Endodermal cell (in vitro differentiated cells): ENCODE measurements at places on chromosomes 11 and 22. TPM values are rescaled to one million over a fixed set of nuclear protein-coding genes. Genes with fewer than 3 reads are reported as not detected.
A peak's percentile ranks its signal among the peaks of the same experiment; 100 is the strongest.

Gene SYCE3
- 0.91 to 1.5 TPM (median 1.3 TPM) in 3 replicates for total RNA-seq

Gene SHISAL1
- 0.36 to 0.42 TPM (median 0.40 TPM) in 3 replicates for total RNA-seq

Gene PARVG
- total RNA-seq, result 0.11 to 0.12 TPM in 2 of 3 replicates, not detected in the other

Gene CDKN1C
- 58.5 and 60.9 TPM in 2 replicates for total RNA-seq

Gene OR5P2
- 1.1 to 5.8 TPM (median 1.6 TPM) in 3 replicates for total RNA-seq

Gene TRIM51
- total RNA-seq, result not detected in 2 replicates

Gene MAPK8IP2
- 0.38 to 1.2 TPM (median 1.1 TPM) in 3 replicates for total RNA-seq

GRCh38 chr11:127106938-127107337 lies 106.4 kb upstream of the KIRREL3 start:
- DNase-seq, result no peak

- DNase-seq, result no peak
These were observed 26.6 kb upstream of the CRTAM start for GRCh38 chr11:122811721-122812120.

- no peak for DNase-seq
These were observed 3.3 kb downstream of the ADAMTS8 start for GRCh38 chr11:130425156-130425555.

- no peak for DNase-seq
These were observed 7.2 kb upstream of the IL18BP start for GRCh38 chr11:71991494-71991893.

DNA sequence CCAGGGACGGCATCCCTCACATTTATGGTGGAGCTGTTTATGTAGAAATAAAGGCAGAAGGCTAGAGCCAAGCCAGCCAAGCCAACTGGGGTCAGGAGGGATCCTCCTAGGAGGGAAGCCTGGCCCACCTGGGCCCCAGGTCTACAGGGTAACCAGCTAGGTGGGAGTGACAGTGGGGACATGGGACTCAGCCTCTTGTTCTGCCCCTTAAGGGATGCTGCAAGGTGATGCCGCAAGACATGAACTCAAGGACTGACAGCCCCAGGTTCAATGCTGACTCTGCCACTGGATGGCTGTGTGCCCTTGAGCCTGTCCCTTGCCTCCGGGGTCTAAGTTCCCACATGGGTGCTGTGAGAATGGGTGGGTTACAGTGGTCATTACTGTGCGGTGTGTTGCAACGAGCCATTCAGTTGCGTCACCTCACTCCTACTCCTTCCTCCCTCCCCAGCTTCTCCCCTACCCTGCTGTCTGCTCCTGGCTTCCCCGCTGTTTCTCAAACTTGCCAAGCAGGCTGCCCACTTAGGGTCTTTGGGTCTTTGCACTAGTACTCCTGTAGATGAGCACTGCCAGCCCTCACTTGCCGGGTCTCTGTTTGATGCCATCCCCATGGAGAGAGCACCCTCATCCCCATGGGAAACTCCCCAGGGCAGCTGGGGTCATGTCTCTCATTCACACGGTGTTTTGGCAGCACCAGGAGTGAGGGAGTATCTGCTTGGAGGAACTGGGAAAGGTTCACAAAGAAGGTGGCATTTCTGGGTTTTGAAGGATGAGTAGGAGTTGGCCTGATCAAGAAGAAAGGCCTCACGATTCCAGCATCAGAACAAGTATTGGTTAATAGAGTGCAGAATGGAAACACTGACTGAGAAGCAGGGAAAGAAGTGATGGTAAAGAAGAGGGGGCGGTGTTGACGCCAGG lies 43.0 kb upstream of the RTL6 start:
- no peak for DNase-seq

DNA sequence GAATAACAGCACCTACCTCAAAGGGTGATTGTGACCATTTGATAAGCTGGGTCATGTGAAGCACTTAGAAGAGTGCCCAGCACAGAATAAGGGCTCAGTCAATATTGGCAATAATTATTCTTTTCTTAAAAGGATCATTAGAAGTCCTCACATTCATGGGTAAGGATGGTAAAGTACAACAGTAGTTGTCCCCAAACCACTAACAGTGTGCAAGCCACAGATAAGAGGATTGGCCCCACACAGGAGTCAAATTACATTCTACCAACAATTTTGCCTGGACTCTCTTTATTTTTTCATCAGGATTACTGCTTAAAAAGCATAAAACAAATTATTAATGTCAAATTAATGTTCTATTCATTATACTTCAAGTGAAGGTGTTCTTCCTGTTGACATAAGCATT lies 271.5 kb upstream of the PDGFD start:
- no peak for DNase-seq

GRCh38 chr11:72703267-72704008 lies 29.2 kb upstream of the PDE2A start:
- DNase-seq, result no peak

DNA sequence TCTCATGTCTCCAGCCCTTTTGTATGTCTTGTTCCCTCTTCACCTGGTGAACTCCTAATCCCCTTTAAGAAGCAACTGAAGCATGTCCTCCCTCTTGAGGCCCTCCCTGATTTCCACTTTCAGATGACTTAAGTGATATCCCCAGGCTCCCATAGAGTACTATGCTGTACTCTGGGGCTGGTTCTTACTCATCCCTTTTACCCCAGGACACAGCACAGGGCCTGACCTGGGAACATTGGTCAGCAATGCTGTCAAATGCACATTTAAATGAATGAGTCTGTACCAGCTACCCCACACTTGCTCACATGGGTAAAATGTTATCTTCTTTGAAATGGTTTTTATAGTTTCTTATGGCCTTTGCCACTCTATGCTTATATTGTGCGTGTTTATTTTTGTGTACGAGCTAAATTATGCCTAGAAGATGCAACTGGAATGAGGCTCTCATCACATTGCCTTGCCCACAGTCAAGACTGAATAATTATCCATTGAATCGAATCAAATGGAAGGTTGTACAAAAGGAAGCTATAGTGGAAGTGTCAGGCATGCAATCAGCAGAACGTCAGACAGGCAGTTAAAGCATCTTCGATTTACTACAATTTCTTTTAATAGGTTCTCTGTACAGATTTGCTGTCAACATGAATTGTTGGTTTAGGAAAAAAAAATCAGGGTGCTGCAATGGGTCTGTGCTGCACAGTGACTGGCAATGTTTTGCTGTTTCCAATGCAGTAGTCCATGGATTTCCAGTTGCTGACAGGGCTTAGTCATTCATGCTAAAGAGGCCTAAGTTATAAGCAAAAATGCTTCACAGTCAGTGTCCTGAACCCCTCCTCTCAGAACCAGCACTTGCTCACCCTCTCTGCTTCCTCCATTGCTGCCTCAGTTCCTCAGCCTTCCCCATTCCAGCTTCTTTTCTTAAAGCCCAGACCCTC lies 79.5 kb downstream of the PARVA start:
- DNase-seq, result peak; percentile 21

- peak; percentile 43 for DNase-seq
These were observed 786.8 kb downstream of the FAM181B start for GRCh38 chr11:81946831-81947230.
